ENCODE measurements at places on chromosomes 3 and 15.

DNA sequence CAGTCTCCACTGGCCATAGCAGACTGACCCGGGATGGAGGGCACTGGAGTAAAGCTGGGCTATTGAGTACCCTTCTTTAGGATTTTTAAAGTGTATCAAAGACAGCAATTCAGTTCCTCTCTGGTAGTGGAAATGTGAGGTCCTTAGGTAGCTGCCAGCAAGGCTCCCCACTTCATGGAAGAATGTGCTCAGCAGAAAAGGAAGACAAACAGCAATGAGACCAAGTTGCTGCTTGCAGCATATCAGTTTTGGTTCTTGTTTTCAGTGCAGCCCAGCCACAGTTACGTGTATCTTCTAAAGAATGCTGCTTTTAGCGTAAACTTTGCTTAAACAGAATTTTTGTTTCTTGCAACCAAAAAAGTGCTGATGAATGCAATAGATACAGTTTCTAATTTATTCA is 374.0 kb upstream of the CBLB start:
- no peak for DNase-seq

DNA sequence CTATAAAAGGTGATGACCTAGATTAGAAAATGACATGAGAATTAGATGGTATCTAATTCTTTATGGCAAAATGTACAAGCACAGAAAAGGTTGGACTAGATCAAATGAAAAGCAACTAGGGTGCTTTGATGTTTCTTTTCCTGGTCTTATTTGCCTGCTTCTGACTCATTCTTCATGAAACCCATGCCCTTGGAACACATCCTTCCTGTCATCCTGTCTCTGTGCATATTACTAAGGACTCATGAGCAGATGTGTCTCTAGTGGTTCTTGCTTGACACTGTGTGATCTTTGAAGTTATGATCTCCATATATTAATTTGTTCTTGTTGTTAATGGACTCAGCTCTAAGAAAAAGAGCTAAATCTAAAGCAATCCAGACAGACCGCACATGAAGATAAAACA is 314.0 kb downstream of the ERC2 start:
- no peak for DNase-seq

GRCh38 chr15:59797756-59798604 is 108.9 kb upstream of the BNIP2 start:
- DNase-seq: no peak

DNA sequence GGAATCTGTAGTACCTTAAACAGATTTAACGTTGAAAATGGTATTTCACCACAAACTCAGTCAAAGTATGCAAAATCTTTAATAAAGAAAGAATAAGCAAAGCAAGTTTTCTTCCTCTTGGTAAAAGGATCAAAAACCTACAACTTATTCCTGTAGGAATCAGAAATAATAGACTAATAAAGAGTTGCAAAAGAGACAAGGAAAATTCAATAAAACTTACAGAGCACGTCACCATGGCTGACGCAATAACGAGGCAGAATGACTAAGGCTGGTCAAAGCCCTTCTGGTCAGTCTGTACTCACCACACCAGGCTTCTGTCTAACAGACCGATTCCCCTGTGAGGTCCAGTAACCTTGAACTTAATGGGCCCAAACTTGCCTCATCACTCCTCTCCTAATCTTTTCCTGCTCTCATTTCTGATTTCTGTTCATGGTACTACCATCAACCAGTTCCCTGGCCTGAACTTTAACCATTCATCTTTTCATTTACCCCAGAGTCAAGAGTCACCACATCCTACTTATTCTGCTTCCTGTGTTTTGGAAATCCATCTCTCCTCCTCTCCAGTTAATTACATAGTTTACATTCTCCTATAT is 5.0 kb downstream of the MASP1 start:
- DNase-seq: no peak

DNA sequence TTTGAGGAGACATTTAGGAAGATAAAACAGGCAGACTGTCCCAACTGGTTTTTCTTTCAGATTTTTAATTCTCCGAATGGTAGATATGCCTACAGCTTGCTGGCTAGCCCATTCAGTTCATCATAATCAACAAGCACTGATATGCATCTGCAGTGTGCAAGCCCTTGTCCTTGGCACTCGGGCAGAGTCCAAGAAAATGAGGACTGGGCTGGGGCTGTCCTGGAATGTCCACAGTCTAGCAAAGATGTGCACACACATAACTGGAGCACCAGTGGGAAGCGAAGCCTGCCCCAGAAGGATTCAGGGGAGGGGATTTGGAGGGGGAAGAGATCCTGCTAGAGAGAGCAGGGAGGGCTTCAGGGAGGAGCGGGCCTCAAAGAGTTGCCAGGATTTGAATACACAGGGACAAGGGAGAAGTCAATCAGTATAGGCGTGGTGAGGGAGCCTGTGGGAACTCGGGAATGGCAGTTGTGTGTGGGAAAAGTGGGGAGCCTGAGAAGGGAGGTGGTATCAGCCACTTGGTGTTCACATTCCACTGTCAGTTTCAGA is 8.7 kb downstream of the FAH start:
- no peak for DNase-seq

DNA sequence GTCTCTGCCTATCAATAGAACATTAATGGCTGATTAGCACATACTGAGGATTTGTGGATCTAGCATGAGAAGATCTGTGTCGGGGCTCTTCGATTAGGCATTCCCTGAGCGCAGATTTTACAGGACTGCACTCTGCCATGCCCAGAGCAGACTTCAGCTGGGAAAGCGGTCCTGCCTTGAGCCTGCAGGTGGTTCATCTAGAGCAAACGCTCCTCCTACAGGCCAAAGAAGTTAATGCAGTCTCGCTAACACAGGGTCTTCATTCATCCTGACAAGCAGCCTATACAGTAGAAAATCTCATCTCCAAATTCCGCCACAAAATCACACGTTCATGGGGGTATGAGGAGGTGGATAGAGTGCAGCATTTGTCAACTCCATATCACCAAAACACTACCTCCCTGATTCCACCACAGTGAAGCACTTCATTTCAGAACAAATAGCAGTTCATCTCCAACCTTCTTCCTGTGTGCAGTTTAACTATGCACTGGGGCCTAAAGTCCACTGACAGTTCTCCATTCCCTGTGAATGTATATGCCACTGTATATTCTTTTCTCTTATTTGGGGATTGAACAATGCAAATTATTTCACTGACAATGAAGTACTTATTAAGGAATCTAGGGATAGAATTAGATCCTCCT is 405.8 kb downstream of the IGSF11 start:
- no peak for DNase-seq

GRCh38 chr15:73699249-73700040 is 15.3 kb downstream of the CD276 start:
- DNase-seq: no peak

DNA sequence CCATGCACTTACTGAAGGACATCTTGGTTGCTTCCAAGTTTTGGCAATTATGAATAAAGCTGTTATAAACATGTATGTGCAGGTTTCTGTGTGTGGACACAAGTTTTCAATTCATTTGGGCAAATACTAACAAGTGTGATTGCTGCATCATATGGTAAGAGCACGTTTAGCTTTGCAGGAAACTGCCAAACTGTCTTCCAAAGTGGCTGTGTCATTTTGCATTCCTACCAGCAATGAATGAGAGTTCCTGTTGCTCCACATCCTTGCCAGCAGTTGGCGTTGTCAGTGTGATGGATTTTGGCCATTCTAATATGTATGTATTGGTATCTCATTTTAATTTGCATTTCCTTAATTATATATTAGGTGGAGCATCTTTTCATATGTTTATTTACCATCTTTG is 280.1 kb downstream of the SV2B start:
- no peak for DNase-seq

- DNase-seq: no peak
Measured at GRCh38 chr3:46162975-46163555, 45.0 kb downstream of the CCR1 start.

DNA sequence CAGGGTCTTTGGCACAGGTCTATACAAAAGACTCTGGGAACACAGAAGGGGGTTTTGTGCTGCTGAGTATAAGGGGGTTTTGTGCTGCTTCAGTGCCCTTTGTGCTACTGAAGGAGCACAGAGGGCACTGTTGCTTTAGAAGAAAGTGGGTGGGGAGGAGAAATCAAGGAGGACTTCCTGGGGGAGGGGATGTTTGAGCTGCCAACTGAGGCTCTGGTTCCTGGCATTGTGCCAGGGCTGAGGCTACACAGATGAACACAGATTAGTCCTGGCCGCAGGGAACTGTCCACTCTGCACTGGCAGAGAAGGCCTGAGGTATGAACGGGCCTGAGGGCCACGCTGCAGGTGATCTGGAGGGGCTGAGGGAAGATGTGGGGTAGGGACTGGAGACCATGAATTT is 32.2 kb upstream of the SEC13 start:
- DNase-seq: no peak

DNA sequence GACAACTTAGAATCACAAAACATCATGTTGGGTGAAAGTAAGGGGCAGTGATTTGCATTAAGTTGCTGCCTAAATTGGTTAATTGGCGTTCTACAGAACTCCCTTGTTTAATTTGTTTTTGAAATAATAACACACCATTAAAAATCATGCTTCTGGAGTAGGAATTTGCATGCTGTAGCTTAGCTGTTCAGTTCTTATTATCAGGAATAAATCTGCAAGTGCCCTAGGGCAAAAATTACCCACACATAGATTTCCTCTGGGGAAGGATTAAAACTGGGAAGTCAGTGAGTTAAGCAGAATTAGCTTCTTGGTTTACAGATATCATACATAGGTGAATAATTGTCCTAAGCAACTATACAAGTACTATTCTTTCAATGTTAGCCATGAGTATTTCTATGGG is 381.6 kb upstream of the NAALADL2 start:
- no peak for DNase-seq

DNA sequence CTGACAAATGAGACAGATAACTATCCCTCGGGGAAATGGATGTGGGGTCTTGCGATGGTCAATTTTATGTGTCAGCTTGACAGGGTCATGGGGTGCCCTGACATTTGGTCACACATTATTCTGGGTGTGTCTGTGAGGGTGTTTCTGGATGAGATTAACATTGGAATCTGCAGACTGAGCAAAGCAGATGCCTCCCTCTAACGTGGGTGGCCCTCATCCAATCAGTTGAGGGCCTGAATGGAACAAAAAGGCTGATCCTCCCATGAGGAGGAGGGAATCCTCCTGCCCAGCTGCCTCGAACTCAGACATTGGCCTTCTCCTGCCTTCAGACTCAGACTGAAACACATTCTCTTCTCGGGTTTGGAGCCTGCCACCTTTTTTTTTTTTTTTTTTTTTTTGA is 69.0 kb downstream of the MINAR1 start:
- DNase-seq: no peak

- no peak for DNase-seq
Measured at GRCh38 chr3:47614788-47615187, 36.1 kb upstream of the CSPG5 start.

- DNase-seq: peak; percentile 18
Measured at GRCh38 chr3:83248454-83248853, 1487.0 kb upstream of the GBE1 start.

GRCh38 chr3:39107388-39108199 is at the start of the genes GORASP1 and TTC21A:
Gene GORASP1, minus strand, starts transcription at chr3:39107627. Its CDS starts 86 bp downstream, at chr3:39107541.
Gene TTC21A, plus strand, starts transcription at chr3:39107680. Its CDS starts 158 bp downstream, at chr3:39107838.
- peak; percentile 79 for DNase-seq

DNA sequence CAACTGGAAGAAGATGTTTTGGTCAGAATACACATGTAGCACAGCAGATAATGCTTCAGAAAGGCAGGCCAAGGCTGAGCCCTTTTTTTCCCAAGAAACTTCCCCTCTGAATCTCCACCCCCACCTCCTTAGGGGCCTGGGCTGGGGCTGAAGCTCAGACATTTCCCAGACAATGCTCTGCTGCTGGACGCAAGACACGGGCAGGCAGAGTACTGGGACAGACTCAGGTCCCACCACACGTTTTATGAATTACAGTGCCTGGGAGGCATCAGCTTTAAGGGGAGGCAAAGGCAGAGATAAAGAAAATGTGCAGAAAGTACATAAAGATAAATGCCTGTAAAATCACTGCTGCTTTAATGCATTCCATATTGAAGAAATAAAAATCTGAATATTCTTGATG is 479.4 kb downstream of the ERC2 start:
- no peak for DNase-seq

- no peak for DNase-seq
Measured at GRCh38 chr15:40493089-40493840, 22.5 kb downstream of the CHST14 start.

DNA sequence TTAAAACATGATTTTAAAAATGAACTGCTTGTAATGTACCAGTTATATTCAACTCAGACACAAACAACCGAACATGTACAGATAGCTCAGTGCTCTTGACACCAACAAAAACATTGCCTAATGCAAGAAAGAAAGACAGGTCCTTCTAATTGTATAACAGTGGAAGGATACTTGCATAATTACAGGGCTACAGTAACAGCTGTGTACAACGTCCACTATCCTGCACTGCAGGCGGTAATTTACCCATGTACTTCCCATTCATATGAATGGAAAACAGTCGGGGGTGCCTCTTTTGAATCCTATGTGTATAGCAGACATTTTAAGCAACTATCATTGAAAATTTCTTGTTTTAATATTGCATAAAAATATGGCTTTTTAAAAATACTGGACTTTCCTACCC is 41.1 kb upstream of the PLSCR5 start:
- no peak for DNase-seq

DNA sequence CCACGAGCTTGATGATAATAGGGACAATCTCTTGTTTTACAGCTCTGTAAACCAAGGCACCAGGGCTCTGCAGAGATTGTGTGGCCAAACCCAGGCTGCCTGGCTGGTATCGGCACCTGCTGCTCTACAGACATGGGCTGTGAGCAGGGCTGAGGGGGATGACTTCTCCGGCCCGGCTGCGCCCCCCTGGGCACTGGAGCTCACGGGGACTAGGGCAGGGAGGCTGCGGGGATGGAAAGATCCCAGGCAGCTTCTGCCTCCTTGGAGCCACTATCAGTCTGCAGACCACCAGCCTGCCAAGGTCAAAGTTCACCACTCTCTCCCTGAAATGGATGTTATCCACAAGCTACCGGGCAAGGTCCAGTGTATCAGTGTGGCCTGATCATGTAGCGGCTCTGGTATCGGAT is 22.0 kb upstream of the PIGZ start:
- no peak for DNase-seq

GRCh38 chr15:98241032-98241554 is 280.6 kb downstream of the ARRDC4 start:
- DNase-seq: no peak

DNA sequence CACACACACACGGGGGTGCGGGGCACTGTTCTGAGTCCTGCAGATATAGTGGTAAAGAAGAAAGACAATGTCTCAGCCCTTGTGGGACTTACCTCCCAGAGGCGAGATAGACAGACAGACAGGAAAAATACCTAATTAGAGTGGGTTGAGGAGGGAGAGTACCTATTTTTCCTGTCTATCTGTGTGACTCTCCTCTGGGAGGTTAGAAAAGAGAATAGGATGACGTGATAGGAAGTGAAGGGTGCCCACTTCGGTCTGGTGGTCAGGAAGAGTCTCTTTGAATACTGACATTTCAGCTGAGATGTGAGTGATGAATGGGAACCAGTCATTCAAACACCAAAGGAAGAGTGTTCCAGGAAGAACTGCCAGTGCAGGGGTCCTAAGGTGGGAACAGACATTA is 4.1 kb upstream of the APOD start:
- DNase-seq: no peak

- peak; percentile 31 for DNase-seq
Measured at GRCh38 chr3:35908366-35909232, 269.3 kb downstream of the ARPP21 start.

GRCh38 chr3:90010341-90010740 is 902.9 kb downstream of the EPHA3 start:
- DNase-seq: no peak

Measured in T1000 (cell line).